Stimulated activated CD4-positive, alpha-beta T cell treated with anti-CD3 and anti-CD28 coated beads, TNF-alpha, amount 100 ng/mL, for 48 hours (primary cell): ENCODE measurements at places on chromosomes 4 and X.

DNA sequence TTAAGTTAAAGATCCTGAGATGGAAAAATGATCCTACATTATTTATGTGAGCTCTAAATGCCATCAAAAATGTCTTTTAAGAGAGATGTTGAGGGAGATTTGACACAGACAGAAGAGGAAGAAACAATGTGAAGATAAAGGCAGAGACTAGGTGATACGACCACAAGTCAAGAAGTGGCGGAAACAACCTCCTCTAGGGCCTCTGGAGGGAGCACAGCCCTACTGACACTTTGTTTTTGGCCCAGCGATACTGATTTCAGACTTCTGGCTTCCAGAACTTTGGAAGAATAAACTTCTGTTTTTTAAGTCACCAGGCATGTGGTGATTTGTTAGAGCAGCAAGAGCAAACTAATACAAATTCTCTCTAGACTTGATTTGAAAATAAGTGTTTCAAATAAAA is 1216.1 kb downstream of the FSTL5 start:
- no peak for DNase-seq

DNA sequence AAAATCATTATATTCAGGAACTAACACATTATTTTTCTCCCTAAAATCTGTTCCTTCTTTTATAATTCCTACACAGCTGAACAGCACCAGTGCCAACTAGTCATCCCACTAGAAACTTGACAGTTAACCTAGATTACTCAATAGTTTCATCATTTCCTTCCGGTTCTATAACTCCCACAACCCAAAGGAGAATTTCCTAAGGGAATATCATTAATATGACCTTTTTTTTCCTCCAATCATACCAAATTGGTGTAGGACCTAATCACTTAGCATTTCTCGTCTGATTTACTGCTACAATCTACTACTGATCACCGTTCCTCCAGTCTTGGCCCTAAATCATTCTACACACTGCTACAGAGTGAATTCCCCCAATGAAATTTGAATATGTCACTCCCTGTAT is 45.9 kb downstream of the WDFY3 start:
- no peak for DNase-seq

DNA sequence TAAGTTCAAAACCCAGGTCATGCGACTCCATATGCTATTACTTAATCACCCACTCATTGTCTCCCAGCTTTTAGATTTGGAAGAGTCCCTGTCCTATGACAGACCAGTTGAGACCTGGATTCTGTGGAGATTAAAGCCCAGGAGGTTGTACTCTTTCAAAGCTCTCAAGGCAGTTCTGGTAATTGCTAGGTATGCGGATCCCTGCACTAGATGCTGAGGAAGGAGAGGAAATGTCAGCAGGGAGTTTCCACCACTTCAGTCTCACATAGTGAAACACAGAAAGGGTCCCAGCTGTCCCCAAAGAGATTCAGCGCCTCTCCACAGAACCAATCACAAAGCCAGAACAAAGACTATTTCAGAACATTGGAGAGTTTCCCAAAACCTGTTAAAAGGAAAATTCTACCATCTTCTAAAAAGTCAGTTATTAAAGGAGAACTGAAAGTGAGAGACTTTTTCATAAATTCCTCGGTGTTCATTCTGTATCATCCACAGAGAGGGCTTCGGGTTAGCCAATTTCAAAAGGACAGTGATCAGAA is 53.4 kb downstream of the IRF2 start:
- DNase-seq, result no peak

DNA sequence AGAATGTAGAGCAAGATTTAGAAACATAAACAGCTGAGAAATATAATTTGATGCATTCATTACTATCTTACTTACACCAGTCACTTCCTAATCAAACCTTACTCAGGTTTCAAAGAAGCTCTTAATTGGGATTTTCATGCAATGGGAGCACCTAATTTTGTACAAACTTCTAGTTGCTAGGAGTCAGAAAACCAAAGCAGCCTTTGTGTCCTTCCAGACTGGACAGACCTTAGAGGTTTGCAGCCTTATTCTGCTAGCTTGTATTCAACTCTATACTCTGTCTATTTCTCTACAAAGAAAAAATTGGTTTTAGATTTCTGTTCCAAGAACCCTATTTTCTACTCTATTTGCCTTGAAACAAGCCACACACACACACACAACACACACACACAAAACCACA is 19.4 kb downstream of the GABRA2 start:
- no peak for DNase-seq

- DNase-seq, result no peak
Measured at GRCh38 chrX:56786889-56787733, 58.1 kb downstream of the NBDY start.
